ENCODE measurements at places on chromosomes 5 and 9. TPM values are rescaled to one million over a fixed set of nuclear protein-coding genes. Genes with fewer than 3 reads are reported as not detected.

WDR38 gene
- not detected for total RNA-seq

DNA sequence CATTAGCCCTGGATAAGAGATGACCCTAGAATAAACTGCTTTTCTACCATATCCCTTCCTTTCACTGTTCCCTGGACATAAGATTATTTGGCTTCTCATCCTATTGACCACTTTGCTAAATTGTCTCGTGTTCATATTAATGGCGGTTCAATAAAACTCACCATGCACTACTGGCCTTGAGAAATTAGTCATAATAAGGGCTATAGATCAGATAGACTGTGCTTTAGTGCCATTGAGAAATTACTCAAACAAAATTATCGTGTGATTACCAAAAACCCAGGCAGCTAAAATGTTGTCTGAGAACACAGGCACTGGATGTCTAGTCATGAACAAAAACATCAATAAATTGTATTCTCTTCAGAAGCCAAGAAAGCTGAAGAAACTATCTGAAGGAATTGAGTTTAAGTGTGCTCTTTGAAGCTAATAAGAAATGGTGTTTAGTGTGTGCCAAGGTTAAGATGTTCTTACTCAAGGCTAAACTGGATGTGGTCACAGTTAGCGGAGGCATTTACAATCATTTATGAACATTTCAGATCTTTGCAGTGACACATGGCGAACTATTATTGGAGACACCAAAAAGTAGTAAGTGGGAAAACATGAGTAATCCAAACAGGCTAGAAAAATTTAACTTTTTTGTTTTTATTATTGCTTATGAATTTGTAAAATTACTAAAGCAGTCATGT is 460.4 kb upstream of the RORB start:
- no peaks in the 10 kb centered on the region for H3K27me3 ChIP-seq
- DNase-seq = no peak
- no peak overlapping the region for H3K27ac ChIP-seq
- H3K4me1 ChIP-seq = no peaks in the 10 kb centered on the region
- no peak overlapping the region for H3K4me3 ChIP-seq

DNA sequence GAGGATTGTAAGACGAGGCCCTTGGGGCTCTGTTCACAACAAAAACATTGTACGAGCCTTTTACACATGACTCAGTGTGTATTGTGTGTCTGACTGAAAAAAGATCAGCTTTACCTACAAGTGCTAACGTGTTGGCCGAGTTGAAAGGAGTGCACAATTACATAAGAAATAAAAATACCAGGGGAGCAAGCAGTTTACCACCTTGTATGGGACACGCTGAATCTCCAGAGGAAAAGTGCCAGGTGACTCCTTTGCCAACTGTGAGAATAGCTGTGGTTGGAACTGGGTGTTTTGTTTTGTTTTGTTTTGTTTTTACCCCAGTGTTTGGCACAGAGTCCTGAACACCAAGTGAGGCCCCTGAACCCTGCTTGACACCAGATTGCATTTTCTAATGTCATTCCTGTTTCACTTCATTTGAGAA is 32.8 kb upstream of the ZSWIM6 start:
- DNase-seq = no peak
- no peaks in the 10 kb centered on the region for H3K36me3 ChIP-seq
- no peaks in the 10 kb centered on the region for H3K27me3 ChIP-seq
- no peak overlapping the region for H3K4me3 ChIP-seq
- H3K4me1 ChIP-seq = peaks cover 15% of the 10 kb centered on the region

LMAN2 gene
- total RNA-seq = 104 TPM

DNA sequence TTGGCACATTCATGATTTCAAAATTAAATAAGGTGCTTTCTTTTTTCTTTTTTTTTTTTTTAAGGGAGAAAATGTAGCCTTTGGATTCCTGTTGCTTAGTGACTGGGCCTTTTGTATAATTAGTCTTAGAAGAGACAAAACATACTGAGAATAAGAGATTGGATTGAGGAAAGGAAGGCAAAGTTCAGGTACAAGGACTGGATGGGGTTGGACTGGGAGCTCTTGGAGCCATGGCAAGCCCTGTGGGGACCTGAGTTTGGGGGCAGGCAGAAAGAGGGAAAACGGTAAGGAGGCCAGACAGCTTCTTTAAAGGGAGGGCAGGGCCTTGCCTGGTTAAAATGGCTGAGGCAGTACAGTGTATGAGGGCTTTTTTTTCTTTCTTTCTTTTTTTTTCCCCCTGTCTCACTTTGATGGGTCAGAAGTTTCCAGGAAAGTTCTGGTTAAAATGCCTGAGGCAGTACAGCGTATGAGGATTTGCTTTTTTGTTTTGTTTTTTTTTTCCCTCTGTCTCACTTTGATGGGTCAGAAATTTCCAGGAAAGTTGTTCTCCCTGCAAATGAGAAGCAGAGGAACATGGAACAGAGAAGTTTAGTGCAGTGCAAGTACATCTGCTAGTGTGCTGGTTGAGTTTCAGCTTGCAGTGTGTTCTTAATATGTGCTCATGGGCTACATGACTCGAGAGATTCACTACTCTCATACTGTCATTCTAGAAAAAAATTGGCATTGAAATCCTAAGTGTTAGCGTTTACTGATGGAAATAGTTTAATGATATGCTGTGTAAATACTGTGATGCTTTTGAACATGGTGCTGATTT is 16.8 kb downstream of the SNX18 start:
- peak; percentile 50 for DNase-seq
- peak overlapping the region; percentile 60 for H3K27ac ChIP-seq
- H3K27me3 ChIP-seq = no peaks in the 10 kb centered on the region
- no peak overlapping the region for H3K4me3 ChIP-seq

Data from esophagus muscularis mucosa (tissue), 4 donors.